MV-4-11 (cell line): ENCODE measurements at places on chromosomes 11 and 22.

- peak; percentile 100 for DNase-seq
These were observed 180.9 kb downstream of the KIF18A start for GRCh38 chr11:27926981-27927481.

DNA sequence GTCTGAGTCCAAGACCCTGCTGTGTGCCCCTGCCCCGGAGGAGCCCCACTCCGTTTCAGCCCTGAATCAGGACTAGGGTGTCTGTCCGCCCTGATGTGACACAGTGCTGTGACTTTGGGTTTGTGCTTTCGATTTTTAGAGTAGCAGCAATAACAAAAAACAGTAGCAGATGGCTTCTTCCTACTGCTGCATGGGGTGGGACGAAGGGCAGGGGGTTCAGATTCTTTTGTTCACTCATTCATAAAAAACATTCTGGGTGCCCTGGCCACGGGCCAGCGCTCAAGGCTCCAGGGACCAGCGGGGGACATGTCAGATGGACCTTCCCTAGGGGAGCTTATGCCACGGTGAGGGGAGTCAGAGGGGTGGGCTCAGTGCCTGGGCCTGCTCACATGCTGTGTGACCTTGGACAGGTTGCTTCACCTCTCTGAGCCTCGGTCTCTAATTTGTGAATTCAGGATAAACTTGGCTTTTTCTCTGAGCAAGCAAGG is 24.6 kb upstream of the PRR5 start:
- no peak for DNase-seq

DNA sequence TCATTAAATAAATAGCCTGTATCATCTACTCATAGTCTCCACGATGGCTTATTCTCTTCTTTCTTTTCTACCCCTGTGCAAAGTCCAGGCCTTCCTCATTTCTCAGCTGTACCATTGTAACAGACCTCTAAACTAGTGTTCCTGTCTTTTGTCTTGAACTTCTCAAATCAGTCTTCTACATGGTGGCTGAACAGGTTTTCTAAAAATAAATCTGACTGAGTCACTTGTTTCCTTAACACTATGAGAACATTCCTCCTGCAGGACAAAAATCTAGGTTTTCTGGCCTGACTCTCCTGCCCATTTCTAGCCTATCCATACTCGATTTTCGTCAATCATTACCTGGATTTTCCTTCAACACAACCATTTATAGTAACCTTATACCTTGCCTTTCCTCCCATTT is 1080.8 kb upstream of the TENM4 start:
- DNase-seq: no peak

GRCh38 chr22:41127451-41127850 is 35.1 kb downstream of the EP300 start:
- peak; percentile 75 for DNase-seq

DNA sequence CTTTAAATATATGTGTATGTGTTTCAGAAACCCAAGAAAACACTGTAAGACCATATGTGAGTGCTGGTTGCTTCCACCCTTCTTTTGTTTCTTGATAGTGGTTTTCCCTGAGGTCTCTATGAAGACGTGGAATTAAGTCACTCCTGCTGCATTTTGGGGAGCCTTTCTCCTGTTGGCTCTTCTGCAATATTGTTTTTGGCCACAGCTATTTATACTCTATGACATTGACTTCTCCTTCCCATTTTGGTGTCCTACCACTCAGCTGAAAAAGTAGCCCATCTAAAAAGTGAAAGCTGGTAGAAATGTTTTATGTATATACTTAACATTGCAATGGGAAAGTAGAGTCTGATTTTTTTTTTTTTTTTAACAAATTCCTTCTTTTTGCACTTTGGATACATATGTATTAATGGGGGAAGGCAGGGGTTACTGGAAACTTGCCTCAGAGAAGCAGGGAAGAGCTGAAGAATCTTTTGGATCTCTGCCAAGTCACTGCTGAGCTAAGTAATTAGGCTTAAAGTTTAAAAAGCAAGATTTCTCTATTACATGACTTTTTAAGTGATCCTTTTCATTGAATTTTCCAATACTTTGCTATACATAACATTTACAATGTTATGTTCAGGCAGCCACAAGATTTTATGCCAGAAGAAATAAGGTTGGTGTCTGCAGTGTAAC is 1.8 kb downstream of the TTC17 start:
- peak; percentile 76 for DNase-seq

DNA sequence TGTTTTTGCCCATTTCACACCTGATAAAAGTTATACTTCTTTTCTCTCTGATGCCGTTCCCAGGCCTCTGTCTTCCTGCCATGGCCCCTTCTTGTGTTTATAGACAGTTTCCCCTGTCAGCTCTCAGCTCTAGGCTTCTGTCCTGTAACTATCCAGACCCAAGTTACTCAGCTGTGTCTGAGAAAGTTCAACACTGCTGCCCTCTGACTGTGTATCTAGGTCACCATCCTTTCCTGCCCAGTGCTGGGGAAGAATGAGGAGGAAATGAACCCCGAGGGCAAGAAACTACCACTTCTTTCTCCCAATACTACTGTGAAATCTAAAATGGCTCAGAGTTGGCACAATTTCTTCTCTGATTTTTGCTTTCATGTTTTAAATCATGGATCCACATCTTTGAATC is 29.6 kb downstream of the SNX19 start:
- no peak for DNase-seq
